ENCODE measurements at places on chromosomes 16 and 17.

DNA sequence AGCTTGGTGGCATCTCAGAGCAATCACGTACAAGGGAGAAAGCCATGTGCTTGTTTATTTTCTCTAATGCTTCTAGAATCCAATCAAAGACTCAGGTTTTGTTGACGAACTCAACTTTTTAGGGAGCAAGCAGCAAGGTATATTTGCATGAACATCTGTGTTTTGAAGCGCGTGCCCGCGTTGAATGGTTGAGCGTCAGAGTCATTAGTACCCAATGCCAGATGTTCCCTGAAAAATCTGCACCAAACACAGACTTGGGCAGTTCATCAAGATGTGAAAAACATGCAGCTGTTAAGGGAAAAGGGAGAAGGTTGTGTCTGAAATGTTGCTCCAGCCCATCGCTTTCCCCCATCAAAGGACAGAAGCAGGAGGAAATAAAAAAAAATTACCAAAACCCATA lies 170.4 kb downstream of the SNX29 start:
- no peak for DNase-seq

GRCh38 chr17:31269578-31269983 lies 27.5 kb downstream of the OMG start:
- DNase-seq, result no peak

DNA sequence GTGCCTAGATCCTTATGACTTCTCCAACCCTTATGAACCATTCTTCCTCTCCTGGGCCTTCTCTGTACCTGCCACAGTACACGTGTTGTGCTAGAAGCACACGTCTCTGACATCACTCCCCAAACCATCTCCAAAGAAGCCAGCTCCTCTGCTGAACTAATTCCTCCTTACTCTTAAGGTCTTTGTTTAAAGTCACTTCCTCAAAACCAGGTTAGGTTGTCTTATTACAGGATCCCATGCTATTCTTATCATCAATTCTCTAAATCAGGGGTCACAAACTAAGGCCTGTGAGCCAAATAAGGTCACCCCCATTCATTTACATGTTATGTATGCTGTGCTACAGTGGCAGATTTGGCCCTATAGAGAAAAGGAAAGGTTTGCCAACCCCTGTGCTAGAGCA lies 4.0 kb downstream of the SUPT6H start:
- no peak for DNase-seq

DNA sequence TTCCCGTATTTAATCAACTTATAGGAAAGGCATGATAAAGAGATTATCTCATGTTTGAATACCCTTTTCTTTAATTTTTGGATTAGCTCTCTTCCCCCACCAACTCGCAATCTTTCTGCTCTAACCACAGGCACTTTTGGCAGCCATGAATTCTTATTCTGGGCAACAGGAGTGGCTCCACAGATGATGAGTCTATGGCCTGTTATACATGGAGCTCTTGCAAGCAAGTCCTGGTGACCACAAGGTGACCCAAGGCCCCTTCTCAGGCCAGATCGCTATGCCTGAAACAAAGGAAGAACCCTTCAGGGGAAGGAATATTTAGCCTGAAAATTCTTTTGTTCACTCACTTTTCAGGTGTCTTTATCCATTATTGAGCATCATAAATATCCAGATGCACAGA lies 10.8 kb upstream of the ZNF267 start:
- DNase-seq, result no peak
